ENCODE measurements at places on chromosomes 3 and 15.

GRCh38 chr3:8371960-8372463, 129.6 kb upstream of the LMCD1 start:
- DNase-seq: no peak

DNA sequence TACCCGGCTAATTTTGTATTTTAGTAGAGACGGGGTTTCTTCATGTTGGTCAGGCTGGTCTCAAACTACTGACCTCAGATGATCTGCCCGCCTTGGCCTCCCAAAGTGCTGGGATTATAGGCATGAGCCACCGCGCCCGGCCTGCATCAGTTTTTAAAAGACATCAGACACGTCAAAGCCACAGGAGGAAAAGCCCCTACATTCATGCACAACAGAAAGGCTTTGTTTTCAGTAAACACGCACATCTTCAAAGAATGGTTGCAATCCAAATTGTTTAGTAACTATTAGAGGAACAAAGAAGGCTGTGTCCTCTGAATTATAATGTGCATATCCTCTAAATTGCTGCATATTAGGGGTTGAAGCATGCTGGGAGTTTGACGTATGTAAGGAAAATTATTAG, 53.3 kb downstream of the BTD start:
- no peak for DNase-seq

DNA sequence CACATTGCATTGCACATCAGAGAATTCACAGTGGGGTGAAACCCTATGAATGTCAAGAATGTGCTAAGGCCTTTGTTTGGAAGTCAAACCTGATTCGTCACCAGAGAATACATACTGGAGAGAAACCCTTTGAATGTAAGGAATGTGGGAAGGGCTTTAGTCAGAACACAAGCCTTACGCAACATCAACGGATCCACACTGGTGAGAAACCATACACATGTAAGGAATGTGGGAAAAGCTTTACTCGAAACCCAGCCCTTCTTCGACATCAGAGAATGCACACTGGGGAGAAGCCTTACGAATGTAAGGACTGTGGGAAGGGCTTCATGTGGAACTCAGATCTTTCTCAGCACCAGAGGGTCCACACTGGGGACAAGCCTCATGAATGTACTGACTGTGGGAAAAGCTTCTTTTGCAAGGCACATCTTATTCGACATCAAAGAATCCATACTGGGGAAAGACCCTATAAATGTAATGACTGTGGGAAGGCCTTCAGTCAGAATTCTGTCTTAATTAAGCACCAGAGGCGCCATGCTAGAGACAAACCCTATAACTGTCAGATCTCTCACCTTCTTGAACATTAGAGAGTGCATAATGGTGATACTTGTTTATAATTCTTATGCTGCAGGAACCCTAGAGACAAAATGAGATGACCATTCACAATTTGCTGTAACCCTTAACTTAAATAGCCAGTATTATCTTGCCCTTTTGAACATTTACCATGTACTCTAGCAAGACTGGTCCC, 9.0 kb downstream of the ZNF662 start:
- DNase-seq: no peak

- DNase-seq: no peak
Observed at GRCh38 chr3:99269606-99270351, 368.3 kb upstream of the DCBLD2 start.

GRCh38 chr3:196641333-196642054, 2.0 kb downstream of the NRROS start:
- no peak for DNase-seq

GRCh38 chr3:137769322-137770065, 5.4 kb downstream of the SOX14 start:
- no peak for DNase-seq

GRCh38 chr15:44489464-44489863, 47.5 kb upstream of the EIF3J start:
- peak; percentile 84 for DNase-seq

- no peak for DNase-seq
Observed at GRCh38 chr15:59562448-59563186, 49.0 kb upstream of the GCNT3 start.

GRCh38 chr3:184440151-184440550, 60.3 kb downstream of the CHRD start:
- no peak for DNase-seq

DNA sequence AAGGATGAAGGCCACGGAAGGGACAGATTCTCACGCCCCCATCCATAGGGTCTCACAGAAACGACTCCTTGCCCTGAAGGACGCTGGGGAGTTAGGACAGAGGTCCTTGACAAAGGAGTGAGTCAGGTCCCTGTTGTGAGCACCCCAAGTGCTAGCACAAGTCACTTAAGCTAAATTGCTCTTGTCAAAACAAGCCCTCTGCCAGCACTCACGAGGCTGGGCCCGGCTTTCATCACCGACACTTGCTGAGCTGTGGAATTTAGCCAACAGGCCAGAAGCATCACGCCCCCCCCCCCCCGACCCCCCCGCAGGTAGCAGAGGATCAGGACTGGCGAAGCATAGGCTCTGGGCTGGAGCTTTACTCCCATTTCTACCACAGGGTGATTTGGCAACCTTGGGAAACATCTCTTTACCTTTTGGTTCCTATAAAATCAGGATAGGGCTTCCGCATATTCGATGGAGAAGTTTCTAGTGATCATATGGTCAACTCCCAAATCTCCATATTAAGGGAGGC, 75.4 kb downstream of the ADCY5 start:
- no peak for DNase-seq

- no peak for DNase-seq
Observed at GRCh38 chr3:170410428-170411029, 8.1 kb upstream of the CLDN11 start.

GRCh38 chr3:81173514-81173913, 587.9 kb downstream of the GBE1 start:
- DNase-seq: no peak

DNA sequence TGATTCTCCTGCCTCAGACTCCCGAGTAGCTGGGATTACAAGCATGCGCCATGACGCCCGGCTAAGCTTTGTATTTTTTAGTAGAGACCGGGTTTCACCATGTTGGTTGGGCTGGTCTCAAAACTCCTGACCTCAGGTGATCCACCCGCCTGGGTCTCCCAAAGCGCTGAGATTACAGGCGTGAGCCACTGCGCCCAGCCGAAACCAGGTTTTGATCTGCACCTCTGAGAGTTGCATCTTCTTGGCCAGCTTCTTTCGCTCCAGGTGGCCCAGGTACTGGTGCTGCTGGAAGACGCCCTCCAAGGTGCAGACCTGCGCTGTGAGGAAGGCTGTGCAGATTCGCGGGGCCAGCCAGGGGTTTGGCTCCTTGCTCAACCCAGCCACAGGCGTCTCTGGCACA, 275.4 kb upstream of the LRRC3B start:
- DNase-seq: no peak

DNA sequence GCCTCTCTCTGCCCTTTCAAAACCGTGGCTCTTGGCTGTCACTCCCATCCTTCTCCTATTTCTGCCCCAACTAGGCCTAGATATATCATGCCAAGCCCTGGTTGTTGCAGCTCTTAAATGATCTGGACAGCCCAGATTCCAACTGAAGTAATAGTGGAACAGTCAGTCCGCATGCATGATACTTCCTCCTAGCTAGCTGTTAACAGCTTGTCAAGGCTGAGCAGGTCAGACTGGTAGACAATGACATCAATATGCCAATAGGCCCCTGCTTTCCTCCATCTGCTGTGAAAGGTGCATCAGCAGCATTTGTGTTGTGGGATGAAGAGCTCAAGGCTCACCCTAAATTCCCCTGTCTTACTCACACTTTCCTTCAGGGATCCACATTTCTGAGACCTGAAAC, 527.7 kb upstream of the TGFBR2 start:
- DNase-seq: no peak

DNA sequence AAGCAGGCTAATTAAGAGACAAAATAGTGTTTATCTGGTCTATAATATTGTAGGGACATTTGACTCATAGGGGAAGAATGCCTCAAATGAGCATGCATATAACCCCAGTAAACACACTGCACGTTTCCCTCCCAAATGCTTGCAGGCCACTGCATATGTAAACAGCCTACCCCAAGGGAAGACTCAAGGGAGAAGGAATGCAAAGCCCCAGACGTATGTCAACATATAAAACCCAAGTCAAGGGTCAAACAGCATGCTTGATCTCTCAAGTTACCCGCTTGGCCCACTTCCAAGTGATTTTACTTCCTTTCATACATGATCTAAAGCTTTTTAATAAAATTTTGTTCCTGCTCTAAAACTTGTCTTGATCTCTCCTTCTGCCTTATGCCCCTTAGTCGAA, 1090.0 kb downstream of the OTOL1 start:
- DNase-seq: peak; percentile 19

GRCh38 chr3:172101107-172101506, 61.7 kb downstream of the FNDC3B start:
- no peak for DNase-seq

- no peak for DNase-seq
Observed at GRCh38 chr15:42136513-42136912, 19.9 kb downstream of the PLA2G4F start.

DNA sequence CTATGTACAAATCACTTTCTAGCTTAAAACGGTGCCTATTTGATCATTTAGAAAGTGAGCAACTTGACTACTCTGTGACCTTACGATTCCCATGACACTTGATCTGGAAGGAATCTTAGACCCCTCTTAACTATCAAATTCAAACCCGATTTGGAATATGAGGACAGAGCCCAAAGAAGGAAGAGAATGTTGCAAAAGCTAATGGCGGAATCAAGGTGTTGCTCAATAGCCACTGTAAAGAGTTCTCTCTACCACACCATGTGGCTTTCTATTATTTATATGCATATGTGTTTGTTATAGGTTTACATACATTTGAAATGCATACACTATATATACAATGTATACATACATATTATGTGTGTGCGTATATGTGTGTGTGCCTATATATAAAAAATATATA, 39.9 kb downstream of the PYDC2 start:
- DNase-seq: no peak

DNA sequence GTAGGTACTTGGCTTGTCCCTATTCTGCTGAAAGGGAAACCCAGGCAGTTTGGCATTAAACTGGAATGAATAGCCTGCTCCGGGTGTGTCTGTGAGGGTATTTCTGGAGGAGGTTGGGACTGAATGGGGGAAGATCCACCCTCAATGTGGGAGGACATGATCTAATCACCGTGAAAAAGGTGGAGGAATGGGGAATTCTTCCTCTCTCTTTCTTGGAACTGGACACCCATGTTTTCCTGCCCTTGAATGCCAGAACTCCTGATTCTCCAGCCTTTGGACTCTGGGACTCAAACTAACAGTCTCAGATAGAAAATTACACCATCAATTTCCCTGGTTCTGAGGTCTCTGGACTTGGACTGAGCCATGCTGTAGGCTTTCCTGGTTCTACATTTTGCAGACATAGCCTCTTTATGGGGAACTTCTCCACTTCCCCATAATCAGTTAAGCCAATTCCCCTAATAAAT, 391.7 kb downstream of the EDEM1 start:
- no peak for DNase-seq

GRCh38 chr3:64247991-64248646, 22.9 kb upstream of the PRICKLE2 start:
- DNase-seq: no peak

- DNase-seq: no peak
Observed at GRCh38 chr15:67136802-67137201, 71.4 kb downstream of the SMAD3 start.

GRCh38 chr3:107775974-107776373, 253.2 kb downstream of the BBX start:
- DNase-seq: no peak

DNA sequence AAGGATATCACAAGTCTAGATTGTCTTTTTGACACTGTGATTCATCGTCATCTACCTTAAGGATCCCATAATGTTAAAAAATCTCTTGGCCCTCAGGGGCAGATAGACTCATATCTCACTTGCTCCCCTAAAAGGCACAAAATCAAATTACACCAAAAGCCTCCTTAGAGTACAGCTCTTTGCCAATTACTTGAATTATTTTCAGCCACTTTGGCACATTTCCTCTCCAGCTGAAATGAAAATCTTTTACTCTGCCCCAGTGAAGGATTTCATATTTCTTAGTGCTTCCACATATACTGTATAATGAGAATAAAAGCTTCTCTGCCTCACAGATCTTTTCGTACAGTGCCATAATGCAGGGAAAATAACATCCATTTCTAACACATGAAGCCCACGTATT, 190.7 kb upstream of the GBE1 start:
- no peak for DNase-seq

DNA sequence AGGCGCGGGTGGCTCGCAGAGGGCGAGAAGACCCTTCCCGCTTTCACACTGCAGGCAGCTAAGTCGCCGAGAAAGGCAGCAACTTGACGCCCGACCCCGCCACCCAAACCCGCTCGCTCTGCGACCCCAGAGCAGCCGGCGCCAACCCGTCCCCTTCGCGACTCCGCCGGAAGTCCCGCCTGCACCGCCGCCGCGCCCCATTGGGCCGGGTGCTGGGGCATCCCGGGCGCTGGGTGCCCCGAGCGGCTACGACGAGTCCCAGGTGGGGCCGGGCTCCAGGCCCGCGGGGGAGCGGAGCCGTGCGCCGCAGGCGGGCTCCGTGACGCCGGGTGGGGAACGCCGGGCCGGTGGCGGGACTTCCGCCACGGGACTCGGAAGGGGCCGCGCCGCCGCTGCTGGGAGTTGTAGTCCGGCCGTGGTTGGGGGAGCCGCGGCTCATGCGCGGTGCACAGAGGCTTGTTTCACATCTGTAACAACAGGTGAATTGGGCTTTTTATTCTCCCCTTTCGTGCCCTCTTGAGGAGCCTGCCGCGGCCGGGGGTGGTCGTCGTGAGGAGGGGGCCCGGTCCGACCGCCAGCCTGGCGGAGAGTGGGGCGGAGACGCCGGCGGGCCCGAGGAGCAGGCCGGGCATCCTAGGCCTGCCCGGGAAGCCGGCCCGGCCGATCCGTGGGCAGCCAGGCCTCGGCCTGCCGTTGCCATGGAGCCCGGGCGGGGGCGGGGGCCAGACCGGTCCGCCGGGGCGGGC, at the start of gene DHX30:
Gene DHX30, plus strand, starts transcription at position 405 of the 746 bp plus-strand sequence. CDS start 7,546 bp downstream, outside the sequence.
- DNase-seq: peak; percentile 88

DNA sequence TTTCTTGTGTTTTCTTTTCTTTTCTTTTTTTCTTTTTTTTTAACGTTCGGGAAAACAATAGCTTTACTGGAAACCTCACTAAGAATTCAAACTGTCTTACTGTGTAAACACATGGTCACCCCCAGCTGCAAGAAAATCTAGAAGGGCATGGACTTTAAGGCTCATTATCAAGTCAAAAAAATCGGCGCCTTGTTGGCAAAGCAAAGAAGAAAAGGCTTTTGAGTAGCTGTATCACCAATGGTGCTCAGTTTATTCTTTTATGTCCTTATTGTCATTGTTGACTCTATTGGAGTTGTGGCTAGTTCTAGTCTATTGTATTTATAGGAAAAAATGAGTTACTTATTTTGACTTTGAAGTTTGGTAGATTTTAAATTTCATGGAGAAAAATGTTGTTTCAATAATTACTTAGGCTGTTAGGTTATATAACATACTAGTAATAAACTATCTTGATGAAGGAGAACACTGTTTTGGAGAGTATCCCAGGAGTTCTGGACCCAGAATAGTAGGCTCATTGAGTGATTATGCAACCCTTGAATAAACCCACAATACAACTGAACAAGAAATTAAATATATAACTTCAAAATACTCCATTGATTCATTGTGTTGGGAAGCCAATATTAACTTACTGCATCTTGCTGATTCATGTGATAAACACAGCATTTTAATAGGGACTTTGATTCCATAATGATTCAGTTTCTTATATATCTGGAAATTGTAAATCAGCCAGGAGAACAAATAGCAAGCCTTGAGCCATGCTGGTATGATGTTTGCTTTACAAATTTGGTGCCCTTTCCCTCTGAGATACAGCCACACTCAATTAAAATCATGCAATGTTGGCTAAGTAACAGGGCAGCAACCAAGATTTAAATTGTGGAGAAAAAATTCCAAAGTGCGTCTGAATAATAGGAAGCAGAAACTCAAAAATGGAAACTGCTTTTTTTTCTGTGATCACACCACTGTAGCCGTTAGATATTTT, 27.8 kb upstream of the GOLIM4 start:
- no peak for DNase-seq
